ENCODE measurements at places on chromosomes 12 and 14.

GRCh38 chr12:25459541-25459951 is 93.5 kb downstream of the LMNTD1 start:
- H3K4me1 ChIP-seq = no peaks in the 10 kb centered on the region
- H3K4me3 ChIP-seq = no peak overlapping the region
- H3K27ac ChIP-seq = no peak overlapping the region
- H3K27me3 ChIP-seq = no peaks in the 10 kb centered on the region

DNA sequence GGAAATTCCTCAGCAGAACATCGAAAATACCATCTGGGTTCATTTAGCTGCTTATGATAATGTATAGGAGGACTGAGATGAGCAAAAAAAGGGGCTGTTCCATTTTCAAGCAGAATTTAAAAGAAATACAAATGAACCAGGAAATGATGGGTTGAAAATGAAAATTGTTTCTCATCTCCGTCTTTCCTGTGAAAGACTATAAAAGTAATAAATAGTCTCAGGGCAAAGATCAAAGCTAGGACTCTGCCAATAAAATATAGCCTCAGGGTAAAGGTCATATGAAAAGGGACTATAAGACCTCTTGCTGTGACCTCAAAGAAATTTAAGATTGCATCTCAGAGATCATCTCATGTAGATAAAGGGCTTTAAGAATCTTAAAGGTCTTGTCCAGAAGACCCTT is 478.0 kb downstream of the BTG1 start:
- H3K27me3 ChIP-seq = no peaks in the 10 kb centered on the region
- H3K4me1 ChIP-seq = peaks cover 12% of the 10 kb centered on the region
- H3K4me3 ChIP-seq = no peak overlapping the region
- H3K36me3 ChIP-seq = no peaks in the 10 kb centered on the region

DNA sequence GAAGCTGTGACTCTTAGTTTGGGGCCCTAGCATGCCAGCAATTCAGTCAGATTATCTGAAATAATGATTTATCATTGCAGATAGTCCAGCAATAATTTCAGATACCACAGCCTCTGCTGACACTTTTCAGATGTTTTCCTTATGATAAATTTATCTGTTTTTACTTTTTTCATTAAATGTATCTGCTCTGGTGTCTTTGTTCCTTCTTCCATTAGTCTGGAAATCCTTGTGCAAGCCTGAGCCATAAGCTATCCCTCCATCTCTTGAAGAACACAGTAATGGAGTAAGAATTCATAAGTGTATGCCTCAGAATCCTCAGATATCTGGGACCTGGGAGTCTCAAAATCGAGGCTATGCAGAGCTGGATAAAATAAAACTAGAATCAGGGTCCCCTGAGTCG is 146.4 kb upstream of the KRR1 start:
- no peaks in the 10 kb centered on the region for H3K36me3 ChIP-seq
- no peak overlapping the region for H3K4me3 ChIP-seq
- no peaks in the 10 kb centered on the region for H3K27me3 ChIP-seq
- DNase-seq = no peak
- no peaks in the 10 kb centered on the region for H3K4me1 ChIP-seq

DNA sequence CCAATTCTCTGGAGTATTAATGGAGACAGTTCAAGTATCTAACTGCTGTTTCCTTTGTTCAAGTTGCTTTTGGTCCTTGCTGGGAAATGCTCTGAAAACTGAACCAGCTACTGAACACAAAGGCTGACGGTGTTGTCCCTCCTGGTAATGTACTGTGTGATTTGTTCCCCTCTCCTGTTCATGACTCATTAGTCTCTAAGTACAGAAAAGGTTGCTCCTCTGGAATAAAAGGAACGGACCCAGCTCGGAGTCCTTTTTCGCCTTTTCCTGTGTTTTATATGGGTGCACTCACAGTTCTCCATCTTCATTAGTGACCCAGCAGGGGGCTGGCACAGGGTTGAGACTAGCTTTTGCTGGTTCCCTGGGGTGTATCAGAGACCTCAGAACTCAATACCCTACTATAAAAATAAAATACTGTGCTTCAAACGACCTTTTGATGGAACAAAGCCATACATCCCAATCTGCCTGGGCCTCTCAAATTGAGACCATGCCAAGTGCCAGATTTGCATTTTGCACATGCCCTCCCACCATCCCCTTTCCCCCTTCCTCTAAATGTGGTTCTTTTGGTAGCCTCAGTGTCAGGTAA is 269.7 kb downstream of the RAD51B start:
- no peaks in the 10 kb centered on the region for H3K4me1 ChIP-seq
- H3K27me3 ChIP-seq = no peaks in the 10 kb centered on the region
- H3K36me3 ChIP-seq = no peaks in the 10 kb centered on the region
- H3K4me3 ChIP-seq = no peak overlapping the region
- no peak for DNase-seq
- H3K27ac ChIP-seq = no peak overlapping the region

DNA sequence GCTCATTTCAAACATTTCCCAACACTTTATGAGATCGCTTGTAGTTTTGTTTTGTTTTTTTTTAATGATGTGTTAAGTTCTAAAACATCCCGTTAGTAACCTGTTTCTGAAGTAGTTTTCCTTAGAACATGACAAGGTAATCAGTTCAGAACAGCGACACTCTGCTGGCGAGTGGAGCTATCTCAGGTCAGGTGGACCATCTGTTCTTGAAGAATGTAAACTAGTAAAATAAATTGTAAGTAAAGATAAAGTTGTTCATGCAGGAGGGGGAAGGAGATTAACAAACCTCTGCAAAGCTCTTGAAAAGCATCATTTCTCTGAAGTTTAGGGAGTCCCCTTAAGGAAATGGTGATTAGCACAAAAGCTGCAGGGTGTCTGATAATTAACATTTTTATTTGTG is 71.9 kb upstream of the DACT1 start:
- H3K27me3 ChIP-seq = no peaks in the 10 kb centered on the region
- no peak for DNase-seq
- no peak overlapping the region for H3K4me3 ChIP-seq
- no peaks in the 10 kb centered on the region for H3K4me1 ChIP-seq

DNA sequence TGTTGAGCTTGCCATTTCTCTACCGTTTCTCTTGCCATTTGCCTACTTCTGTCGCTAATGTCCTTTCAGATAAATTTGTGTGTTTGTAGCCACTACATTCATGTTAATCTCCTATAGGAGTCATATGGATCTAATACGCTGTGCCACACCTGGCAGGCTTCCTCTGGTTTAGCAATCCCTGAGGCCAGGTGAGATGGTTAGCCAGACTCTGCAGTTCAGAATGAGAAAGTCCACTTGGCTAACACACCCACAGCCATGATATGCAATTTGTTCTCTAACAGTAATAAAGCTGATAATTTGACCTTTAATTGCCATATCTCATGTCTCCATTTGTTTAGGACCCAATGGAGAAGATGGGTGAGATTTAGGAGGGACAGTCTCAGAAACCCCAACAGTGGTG is 1261.6 kb upstream of the TMEM132C start:
- H3K27me3 ChIP-seq = no peaks in the 10 kb centered on the region
- no peak overlapping the region for H3K4me3 ChIP-seq
- no peak for DNase-seq
- no peaks in the 10 kb centered on the region for H3K36me3 ChIP-seq
- no peak overlapping the region for H3K27ac ChIP-seq

- H3K4me3 ChIP-seq = no peak overlapping the region
- peaks cover 5% of the 10 kb centered on the region for H3K36me3 ChIP-seq
- peaks cover 28% of the 10 kb centered on the region for H3K4me1 ChIP-seq
- DNase-seq = peak; percentile 79
- H3K27ac ChIP-seq = peak overlapping the region; percentile 42
These were observed 4.2 kb downstream of the PLEKHG3 start for GRCh38 chr14:64708148-64709004.

DNA sequence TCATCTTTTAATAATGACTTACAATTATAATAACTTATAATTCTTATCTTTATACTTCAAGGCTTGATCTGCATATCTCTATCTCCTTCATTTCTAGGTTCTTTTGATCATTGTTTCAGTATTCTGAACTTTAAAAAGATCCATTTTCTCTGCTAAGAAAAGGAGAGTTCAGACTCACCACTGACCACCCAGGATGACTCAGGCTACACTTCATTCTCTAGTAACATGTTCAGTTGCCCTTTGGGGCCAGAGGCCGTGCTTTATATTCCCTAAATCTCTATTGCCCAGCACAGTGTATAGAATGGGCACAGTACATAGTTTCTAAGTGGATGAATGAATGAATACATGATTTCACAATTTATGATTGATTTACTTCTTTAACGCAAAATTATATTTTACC is 268.7 kb downstream of the AKAP6 start:
- no peaks in the 10 kb centered on the region for H3K36me3 ChIP-seq
- H3K27ac ChIP-seq = no peak overlapping the region
- no peak for DNase-seq
- H3K4me1 ChIP-seq = no peaks in the 10 kb centered on the region

GRCh38 chr14:67311868-67312267 is 47.7 kb downstream of the ATP6V1D start:
- H3K4me1 ChIP-seq = peaks cover 27% of the 10 kb centered on the region
- H3K4me3 ChIP-seq = no peak overlapping the region
- DNase-seq = peak; percentile 47
- no peaks in the 10 kb centered on the region for H3K27me3 ChIP-seq

GRCh38 chr12:25570418-25570817 is 17.3 kb upstream of the LMNTD1 start:
- no peak overlapping the region for H3K4me3 ChIP-seq
- DNase-seq = no peak
- H3K27me3 ChIP-seq = no peaks in the 10 kb centered on the region
- H3K36me3 ChIP-seq = no peaks in the 10 kb centered on the region
